ENCODE measurements at places on chromosomes 7 and 10. TPM values are rescaled to one million over a fixed set of nuclear protein-coding genes. Genes with fewer than 3 reads are reported as not detected.

Gene SLC39A12
- total RNA-seq: not detected

Gene CABCOCO1
- total RNA-seq: not detected

Gene CCDC126
- total RNA-seq: 12.7 TPM

Gene PPP1R9A
- total RNA-seq: 1.0 TPM

Gene TMEM176B
- total RNA-seq: not detected

Gene VGF
- not detected for total RNA-seq

Gene KLF14
- total RNA-seq: not detected

Gene GRM3
- total RNA-seq: not detected

Gene PALD1
- 0.13 TPM for total RNA-seq

Gene METTL27
- 0.26 TPM for total RNA-seq

Gene LIPK
- 0.13 TPM for total RNA-seq

Gene SPACDR
- total RNA-seq: 0.38 TPM

Gene PON1
- total RNA-seq: not detected

Gene DYDC2
- total RNA-seq: not detected

Gene LOXL4
- total RNA-seq: 0.13 TPM

Gene CTAGE8
- total RNA-seq: 2.4 TPM

Gene TDRD1
- total RNA-seq: 2.1 TPM

Gene SPDYE2B
- not detected for total RNA-seq

Gene SH3PXD2A
- 16.1 TPM for total RNA-seq

Gene STARD3NL
- 35.0 TPM for total RNA-seq

Gene IFIT1B
- not detected for total RNA-seq

Gene LFNG
- 6.8 TPM for total RNA-seq

Gene SFMBT2
- total RNA-seq: under 0.01 TPM

Gene FAM131B
- 0.53 TPM for total RNA-seq

Gene OR6V1
- total RNA-seq: not detected

Gene HOXA13
- total RNA-seq: under 0.01 TPM

Gene INA
- total RNA-seq: 0.26 TPM

Gene MICU1
- total RNA-seq: 20.8 TPM

Gene SLC16A9
- 7.8 TPM for total RNA-seq

Gene WNT2
- total RNA-seq: under 0.01 TPM
